ENCODE measurements at places on chromosomes 3 and 15.

- no peak for DNase-seq
Observed at GRCh38 chr3:111366515-111366914, 175.5 kb upstream of the CD96 start.

DNA sequence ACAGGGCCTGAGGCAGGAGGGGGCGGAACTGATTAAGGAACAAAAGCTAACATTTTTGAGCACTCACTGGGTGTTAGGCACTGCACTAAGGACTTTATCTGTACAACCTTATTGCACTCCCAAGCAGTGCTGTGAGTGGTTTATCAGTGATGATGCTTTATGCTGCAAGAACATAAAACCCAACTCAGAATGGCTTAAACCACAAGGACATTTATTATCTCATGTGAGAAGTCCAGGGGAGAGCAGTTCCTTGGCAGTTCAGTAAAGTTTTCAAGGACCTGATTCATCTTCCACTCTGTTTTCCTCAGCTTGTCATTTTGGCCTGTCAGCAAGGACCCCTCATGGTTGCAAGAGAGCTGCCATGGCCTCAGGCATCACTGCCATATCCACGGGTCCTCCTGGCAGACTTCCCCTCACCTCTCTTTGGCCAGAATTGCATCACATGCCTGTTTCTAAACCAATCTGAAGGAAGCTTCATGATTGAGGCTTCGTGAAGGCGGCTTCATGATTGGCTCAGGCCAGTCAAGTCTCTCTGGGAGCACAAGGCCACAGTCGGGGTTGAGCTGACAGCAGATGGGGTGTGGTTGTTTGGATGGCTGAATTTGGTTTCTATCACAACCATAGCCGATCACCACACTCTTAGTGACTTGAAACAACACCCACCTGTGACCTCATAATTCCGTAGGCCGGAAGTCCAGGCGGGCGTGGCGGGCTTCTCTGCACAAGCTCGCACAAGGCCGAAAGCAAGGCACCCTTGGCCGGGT is 15.8 kb downstream of the EFCC1 start:
- DNase-seq: no peak

DNA sequence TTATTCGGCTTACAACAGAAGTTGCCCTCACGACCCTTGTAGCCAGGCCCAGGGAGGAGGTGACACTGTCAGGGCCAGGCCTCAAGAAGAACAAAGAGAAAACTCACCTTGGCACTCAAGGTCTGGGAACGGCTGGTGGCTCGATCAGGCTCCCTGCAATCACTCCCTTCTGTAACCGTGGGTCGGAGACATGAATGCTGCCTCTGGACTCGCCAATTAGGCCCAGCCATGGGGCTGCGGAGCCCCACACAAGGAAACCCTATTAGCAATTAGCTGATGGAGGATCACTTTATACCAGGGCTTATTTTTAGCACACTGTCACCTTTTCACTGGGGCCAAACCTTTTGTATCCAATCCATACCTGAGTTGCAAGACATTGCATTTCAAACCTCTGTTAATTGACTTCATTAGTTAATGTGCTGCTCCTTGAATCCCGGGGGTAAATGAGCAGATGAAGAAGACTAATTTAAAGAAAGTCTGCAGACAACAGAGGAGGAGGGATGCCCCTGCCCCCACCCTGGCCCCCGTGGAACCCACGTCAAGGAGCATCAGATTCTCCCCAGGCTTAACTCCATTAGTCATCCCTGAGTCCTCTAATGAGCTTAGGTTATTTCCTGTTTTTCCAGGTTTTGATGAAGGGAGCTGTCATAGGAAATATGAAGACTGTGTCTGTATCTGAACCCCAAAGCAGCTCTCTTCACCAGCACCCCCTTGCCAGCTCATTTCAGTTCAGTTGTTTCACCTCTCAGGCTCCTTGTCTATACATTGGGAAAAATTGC is 255.3 kb downstream of the RORA start:
- no peak for DNase-seq

DNA sequence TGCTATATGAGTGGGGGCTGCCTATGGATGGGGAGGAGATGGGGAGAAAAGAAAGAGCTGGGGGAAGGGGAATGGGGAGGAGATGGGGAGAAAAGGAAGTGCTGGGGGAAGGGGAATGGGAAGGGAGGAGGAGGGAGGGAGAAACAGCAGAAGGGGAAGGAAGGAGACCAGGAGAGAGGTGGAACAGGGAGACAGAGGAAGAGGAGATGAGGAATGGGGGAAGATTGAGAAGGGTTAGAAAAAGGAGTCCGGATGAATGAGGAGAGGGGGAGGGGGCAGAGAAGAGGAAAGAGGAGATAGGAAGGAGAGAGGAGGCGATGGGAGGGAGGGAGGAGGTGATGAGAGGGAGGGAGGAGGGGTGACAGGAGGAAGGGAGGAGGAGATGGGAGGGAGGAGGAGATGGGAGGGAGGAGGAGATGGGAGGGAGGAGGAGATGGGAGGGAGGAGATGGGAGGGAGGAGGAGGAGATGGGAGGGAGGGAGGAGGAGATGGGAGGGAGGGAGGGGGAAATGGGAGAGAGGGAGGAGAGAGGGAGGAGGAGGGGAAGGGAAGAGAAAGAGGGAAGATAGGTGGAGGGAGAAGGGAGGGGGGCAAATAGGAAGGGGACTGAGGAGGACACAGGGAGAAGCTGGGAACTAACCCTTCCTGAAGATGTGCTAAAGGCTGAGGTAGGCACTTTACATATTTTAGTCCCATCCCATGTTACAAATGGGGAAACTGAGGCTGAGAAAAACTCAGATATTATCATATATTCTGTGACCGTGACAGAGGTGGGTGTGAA is 6.6 kb upstream of the BCL2L10 start:
- DNase-seq: no peak

DNA sequence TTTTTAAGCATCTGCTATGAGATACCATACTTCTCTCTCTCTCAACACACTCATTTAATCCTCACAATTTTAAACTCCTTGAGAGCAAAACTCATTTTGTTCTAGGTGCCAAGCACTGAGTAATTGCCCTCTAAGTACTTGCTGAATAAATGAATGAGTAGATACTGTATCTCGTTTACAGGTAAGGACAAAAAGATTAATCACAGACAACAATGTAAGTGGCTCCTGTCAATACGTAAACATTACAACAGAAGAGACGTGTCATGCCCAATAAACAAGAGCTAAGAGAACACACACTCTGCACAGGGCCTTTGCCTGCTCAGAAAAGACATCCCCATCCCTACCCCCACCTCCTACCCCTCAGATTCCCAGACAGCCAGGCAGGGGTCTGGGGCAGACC is 59.8 kb downstream of the CHSY1 start:
- DNase-seq: no peak

DNA sequence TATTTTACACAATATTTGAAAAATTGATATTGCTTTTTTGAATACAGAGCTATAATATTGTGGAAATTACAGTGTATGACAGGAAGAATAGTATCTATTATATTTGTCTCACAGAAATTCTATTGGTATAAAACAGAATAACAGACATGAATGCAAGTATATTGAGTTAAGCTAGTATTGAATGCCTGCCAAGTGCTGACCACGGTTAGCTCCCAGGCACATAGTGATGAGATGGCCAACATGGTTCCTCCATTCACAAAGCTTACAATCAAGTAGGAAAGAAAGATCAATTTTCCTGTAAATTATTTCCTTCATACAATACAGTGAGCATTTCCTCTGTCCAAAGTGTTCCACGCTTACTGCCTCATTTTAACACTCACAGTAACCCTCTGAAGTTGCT is 67.6 kb downstream of the TP63 start:
- no peak for DNase-seq

- DNase-seq: no peak
Observed at GRCh38 chr3:170056710-170057454, 19.1 kb downstream of the GPR160 start.

DNA sequence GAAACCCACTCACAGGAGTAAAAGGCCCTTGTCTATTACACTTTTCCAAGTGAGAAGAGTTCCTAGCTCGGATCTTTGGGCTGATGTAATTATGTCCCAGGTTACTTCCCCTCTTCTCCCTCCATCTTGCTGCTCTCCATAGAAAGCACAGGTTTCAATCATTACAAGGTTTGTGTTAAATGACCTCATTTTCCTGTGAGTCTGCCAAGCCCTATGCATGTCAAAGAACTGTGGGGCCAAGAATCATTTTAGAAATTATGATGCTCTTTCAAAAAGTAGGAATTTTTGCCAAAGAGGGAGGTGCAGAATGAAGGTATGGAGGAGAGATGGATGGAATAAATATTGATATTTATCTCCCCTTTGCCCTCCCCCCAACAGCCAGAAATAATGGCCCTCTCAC is 129.3 kb upstream of the TPM1 start:
- DNase-seq: no peak

DNA sequence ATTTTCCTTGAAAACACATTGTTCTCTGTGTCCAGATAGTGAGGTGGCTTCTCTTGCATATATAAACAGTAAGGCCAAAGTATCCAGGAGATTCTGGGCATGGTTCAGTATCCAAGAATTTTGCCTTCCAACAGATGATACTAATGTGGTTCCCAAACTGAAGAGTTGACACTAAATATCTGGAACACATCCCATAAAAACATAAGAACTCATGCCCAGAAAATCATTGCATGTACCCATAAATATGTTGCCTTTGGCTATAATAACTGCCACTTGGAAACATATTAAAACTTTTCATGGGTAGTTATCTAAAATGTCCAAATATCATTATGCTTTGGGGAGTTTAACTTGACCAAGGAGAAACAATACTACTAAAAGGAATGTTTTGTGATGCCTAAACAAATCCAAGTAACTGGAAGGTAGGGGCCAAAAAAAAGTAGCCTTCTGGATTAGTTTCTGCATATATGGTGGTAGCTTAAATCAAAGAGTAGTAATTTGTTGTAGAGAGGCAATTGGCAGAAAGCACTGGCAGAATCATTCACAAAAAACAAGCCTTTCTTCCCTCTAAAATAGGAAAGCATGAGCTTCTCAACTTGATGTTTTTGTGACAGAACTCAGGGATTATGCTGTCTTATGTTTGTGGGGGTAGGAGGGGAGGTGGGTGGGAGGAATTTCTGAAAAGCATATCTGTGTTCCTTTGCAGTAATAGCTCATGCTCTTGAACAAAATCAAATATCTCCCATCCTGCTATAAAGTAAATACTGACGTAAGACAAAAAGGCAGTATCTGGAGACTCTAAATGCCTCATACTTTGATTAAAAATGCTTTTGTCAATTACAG is 753.9 kb downstream of the TUSC7 start:
- no peak for DNase-seq

DNA sequence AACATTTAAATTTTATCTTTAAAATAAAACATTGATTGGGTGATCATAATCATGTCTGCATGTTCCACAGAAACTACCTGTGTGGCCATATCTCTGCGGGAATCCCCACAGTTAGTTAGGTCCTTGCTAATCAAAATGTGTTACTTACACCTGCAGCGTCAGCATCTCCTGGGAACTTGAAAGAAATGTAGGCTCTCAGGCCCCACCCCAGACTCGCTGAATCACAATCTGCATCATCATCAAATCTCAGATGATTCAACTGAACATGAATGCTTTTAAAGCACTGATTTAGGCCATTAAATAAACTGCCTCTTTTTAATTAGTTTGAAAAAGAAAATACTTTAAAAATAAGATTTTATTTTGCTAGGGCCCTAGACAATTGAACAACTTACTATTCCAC is 577.8 kb downstream of the PYDC2 start:
- DNase-seq: no peak
